Vagina (tissue), 2 donors: ENCODE measurements at places on chromosomes 7 and 10. TPM values are rescaled to one million over a fixed set of nuclear protein-coding genes. Genes with fewer than 3 reads are reported as not detected.

DNA sequence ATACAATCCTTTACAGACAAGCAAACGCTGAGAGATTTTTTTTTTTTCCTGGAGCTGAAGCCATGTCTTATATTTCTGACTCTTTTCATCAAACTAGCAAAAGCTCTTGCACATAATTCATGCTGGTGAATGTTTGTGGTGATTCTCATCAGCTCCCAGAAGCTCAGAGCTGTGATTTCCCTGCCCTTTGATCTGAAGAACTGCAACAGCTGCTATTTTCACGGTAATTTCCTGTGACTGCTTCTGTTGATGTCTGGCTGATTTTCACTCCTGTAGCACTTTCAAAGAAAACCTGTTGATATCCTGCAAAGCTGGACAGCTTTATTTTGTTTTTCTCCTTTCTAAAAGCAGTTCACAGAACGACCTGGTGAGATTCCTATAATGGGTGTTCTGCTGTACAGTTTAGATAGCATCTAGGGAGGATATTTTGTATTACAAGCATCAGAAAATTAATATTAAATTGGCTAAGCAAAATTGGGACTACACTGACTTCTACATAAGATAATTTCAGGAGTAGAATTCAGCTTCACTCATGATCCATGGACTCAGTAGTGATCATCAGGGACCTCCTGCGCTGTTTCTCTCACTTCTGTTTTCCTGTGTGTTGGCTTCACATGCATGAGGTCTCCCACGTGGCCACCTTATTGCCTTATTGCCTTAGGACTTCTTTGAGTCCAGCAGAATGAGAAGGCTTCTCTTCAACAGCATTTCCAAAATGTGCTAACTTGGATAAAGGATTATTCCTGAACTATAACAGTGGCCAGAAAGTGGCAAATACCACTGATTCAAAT, 1111.6 kb upstream of the SORCS1 start:
- no peak overlapping the region for H3K27ac ChIP-seq
- H3K36me3 ChIP-seq, result no peaks in the 10 kb centered on the region
- no peaks in the 10 kb centered on the region for H3K4me1 ChIP-seq

DNA sequence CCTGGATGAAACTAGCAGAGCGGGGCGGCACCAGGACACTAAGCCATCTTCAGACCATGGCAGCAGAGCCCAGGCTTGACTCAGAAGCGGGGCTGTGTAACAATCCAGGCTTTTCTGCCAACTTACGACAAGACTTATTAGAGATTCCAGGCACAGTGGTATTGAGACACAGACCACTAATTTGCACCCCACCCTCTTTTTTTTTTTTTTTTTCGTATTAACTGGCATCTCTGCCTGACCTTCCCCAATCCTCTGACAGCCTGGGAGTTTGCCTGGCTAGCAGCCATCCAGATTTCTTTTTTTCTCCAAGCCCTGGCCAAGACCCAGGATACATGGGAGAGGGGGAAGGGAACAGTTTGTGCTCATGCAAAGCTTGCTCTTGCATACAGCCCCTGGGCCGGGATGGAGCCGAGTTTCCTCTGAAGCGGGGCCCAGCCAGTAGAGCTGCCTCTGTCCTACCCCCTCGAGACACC, 182.4 kb downstream of the PLXNA4 start:
- peaks cover 10% of the 10 kb centered on the region for H3K4me1 ChIP-seq
- no peak overlapping the region for H3K4me3 ChIP-seq
- H3K27ac ChIP-seq, result no peak overlapping the region
- H3K27me3 ChIP-seq, result no peaks in the 10 kb centered on the region
- no peak for DNase-seq

DNA sequence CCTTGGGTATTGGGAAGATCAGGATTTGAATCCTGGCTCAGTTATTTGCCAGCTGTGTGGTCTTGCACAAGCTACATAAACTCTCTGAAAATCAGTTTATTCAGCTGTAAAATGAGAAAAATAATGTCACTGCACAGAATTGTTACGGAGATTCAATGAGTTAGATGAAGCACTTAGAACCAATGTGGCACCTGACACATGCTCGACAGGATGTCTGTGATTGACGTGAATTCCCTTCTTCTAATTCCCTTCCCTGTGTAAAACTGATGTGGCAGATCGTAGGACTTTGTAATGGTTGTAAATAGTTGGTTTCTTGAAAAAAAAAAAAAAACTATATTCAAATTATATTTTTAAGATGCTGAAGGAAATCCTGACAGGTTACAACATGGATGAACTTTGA, 249.9 kb upstream of the MKLN1 start:
- H3K27ac ChIP-seq, result no peak overlapping the region
- no peak for DNase-seq
- H3K4me1 ChIP-seq, result peaks cover 75% of the 10 kb centered on the region

DNA sequence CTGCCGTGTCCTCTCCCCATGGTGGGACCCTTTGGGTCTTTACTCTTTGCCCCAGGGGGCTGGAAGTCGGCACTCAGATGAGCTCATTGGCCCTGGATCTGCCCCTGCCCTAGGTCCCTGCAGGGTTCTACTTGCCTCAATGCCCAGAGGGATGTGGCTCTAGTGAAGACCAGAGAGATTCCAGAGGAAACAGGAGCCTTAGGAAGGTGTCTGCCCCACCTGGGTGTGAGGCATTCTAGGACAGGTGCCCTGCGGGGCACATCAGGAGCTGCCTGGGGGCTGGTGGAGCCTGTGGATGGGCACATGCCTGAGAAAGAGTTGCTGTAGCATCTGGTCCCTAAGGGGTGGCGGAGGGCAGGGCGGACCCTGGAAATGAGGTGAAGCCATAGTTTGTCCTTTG, 128.6 kb downstream of the ADCY1 start:
- H3K36me3 ChIP-seq, result no peaks in the 10 kb centered on the region
- H3K27ac ChIP-seq, result no peak overlapping the region
- H3K27me3 ChIP-seq, result no peaks in the 10 kb centered on the region

DNA sequence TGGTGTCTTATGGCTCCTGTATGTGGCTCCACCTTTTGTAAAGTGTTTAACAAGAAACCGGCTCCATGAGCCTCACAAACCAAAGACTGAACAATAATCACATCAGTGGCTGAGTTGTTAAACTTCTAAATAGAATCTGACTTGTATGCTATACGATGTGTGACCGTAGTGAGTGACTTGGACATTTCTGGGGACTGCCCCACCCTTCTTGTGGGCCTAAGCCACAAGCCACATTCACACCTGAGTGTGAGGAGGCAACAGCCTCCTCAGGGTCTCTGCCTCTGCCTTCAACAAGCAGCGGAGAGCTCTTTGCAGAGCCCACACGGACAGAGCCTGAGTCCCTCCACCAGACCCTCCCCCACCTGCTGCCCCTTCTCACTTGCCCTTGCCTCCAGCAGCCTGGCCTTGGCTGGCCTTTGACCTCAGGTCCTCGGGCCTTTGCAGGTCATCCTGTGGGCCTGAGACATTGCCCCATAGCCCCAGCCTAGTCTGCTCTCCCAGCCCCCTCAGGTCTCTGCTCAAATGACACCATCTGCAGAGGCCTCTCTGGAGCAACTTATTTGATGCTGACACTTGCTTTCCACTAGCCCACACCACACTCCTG, 156.8 kb upstream of the TNS3 start:
- H3K27ac ChIP-seq, result no peak overlapping the region
- H3K27me3 ChIP-seq, result no peaks in the 10 kb centered on the region
- no peaks in the 10 kb centered on the region for H3K36me3 ChIP-seq

- peaks cover 6% of the 10 kb centered on the region for H3K36me3 ChIP-seq
- no peaks in the 10 kb centered on the region for H3K27me3 ChIP-seq
- no peak for DNase-seq
- H3K4me3 ChIP-seq, result no peak overlapping the region
These were observed 73.3 kb upstream of the RHEB start for GRCh38 chr7:151592868-151593486.

DNA sequence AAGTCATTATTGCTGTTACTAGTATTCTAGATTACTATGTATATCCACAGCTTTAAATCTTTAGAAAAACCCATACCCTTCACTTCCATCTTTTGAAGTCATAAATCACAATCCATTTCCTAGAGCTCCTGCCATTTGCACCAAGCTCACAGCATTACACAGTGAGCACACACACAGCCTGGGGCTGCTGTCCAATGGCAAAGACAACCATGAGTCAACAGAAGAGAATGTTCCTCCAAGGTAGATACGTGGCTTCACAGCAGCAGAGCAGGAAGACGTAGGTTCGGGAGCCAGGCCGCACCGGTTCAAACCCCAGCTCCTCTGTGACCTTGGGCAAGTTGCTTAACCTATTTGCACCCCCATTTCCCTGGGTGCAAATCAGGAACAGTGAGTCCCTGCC, 234.6 kb downstream of the DIP2C start:
- H3K4me1 ChIP-seq, result peaks cover 21% of the 10 kb centered on the region
- H3K4me3 ChIP-seq, result no peak overlapping the region
- no peak overlapping the region for H3K27ac ChIP-seq

Gene CAV2
- total RNA-seq, result 42.5 TPM

DNA sequence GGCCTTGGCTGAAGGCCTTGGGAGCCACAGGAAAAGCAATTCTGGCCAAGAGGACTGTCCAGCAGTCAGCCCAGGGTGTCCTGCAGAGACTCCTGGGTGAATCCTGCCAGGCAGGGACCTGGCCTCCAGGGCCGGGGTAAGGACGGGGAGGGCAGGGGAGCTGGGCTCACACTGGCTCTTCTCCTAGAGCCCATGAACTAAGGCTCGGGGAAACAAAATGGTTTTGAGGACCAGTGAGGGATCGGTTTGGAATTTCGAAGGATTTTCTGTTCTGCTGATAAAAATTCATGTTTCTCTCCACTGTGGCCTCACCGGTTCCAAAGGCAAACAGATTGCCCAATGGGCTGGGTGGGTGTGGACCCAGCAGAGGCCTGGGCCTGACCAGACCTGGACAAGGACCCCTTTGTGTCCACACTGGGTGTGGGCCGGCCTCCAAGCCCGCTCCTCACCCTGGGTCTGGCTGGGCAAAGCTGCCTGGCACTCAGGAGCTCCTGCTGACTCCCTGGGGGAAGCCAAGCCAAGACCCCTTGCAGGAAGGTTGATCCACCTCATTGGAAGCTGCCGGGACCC, 27.3 kb downstream of the FAM20C start:
- DNase-seq, result no peak
- no peak overlapping the region for H3K27ac ChIP-seq
- peaks cover 4% of the 10 kb centered on the region for H3K4me1 ChIP-seq
- no peaks in the 10 kb centered on the region for H3K27me3 ChIP-seq
- no peaks in the 10 kb centered on the region for H3K36me3 ChIP-seq

DNA sequence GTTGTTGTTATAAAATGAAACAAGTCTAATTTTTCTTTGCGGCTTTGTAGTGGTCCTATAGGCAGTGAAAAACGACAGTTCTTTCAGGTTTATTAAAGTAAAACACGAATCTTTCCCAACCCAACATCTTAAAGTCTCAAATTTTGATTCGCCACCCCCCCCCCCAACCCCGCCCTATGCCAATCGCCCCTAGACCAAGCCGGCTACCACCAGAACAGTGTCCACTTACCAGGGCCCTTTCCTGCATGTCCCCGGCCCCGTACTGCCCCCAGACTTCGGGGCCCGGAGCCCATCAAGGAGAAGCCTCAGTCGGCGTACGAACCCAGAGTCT, 335 bp upstream of the CHCHD1 start:
- H3K4me1 ChIP-seq, result peaks cover 37% of the 10 kb centered on the region
- DNase-seq, result no peak
- H3K4me3 ChIP-seq, result peak overlapping the region; percentile 74
- peak overlapping the region; percentile 96 for H3K27ac ChIP-seq
- no peaks in the 10 kb centered on the region for H3K27me3 ChIP-seq

DNA sequence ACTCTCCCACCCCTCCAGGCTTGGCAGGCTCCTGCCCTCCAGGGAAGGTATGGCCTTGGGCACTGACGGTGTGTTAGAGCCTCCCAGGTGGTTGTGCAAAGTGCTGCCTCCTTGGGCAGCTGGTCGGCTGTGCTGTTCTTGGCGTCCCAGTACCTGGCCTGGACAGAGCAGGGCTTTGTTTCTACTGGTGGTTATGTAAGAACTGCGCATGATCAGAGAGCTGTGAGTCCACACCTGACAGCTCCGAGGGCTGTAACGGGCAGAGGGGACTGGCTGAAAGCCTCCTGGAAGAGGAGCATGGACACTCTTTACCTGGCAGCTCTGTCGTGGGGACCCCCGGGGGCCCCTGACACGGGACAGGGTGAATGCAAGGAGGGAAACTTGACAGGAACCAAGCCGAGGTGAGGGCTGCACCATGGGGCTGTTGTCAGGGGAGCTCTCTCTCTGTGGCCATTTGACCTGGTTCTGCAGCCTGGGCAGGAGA, 3.1 kb upstream of the SFRP5 start:
- peaks cover 4% of the 10 kb centered on the region for H3K27me3 ChIP-seq
- peaks cover 6% of the 10 kb centered on the region for H3K4me1 ChIP-seq

DNA sequence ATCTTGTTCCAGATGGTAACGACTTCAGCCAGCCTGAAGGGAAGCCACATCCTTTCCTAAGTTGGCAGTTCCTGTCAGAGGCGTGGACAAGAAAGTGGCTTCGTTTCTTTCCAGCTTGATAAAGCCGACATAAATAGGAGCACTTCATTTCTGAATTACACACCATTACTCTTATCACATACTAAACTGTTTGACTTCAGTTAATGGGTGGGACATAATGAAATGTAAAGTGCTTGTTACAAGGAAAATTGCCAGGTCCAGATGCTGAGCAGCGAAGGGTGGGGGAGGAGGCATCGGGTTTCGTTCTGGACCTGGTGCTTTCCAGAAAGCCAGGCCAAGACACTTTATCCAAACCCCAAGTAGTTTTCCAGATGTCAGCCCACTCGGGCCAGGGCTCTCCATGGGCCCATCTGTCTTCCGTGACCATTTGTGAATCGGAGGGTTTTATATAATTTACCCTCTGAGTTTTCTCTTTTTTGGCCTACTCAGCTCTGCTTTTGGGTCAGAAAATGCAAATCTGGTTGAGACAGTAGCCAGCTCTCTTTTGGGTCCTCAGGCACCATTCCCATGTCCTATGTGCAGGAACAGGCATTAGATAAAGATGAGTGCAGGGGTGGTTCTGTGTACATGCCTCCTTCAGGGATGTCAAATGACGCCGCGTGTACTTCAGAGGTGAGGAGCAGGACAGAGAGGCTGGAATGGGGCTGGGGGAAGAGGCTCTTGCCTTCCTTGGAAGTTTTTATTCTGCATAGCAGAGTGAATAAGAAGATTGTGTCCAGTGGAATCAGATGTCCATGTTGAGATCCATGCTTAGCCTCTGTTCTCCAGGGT, 90.2 kb downstream of the TACC2 start:
- peak overlapping the region; percentile 74 for H3K27ac ChIP-seq
- no peak for DNase-seq
- no peaks in the 10 kb centered on the region for H3K36me3 ChIP-seq
- H3K4me3 ChIP-seq, result no peak overlapping the region
